ENCODE measurements at places on chromosomes 6 and 20.

DNA sequence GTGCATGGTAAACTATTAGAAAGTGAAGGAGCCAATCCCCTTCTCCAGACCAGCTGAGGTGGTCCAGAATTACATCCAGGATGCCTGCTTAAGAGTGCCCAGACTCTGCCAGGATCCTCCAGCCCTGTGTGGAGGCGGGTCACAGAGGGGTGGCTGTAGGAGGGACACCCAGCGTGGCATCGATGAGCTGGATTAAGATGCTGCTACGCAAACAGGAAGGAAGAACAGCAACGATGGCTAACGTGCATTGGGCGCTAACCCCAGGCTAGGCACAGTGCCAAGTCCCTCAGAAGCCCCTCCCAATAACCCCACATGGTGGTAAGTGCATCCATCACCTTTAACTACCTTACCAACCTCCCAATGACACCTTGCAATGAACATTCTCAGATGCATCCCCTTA is 63.9 kb upstream of the MRPS10 start:
- no peak for DNase-seq

GRCh38 chr6:136764517-136764993 is 27.7 kb downstream of the MAP3K5 start:
- DNase-seq, result no peak

- DNase-seq, result no peak
These were observed 20.9 kb downstream of the HIVEP1 start for GRCh38 chr6:12032783-12033573.

DNA sequence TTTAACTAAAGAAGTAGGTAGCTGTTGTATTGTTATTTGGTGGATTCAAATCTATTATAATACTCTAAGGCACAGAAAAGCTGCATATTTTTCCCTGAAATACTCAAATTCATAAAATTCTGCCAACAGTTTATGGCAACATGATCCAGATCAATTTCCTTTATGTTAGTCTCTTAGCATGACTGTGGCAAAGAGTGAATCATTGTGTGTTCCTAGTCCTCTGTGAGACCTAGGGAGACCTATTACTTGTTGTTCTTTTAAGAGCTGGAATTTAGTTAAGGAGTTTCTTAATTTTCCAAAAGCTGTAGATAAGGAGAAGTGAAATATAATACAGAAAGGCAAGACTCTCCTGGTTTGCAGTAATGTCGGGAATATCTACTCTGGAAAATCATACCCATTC is 149.6 kb downstream of the RIMS1 start:
- DNase-seq, result no peak

DNA sequence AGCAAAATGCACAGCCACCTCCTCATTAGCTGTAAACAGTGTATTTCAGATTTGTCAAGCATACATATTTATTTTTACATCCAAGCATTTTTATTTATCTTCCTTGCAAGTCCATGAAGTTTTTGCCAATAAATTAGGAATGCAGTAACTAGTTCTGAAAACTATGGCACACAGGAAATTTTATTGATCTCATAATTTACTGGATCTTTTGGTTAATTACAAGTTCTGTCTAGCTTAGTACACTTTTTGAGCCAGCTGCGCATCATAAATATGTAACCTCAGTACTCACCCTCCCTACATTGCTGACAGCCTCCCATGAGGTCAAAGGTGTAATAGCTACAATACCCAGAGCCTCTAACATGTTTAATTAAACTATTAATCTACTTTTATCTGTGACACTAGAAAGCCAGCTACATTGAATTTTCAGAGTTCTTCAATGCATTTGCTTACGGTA is 898.2 kb downstream of the KIF16B start:
- DNase-seq, result no peak

DNA sequence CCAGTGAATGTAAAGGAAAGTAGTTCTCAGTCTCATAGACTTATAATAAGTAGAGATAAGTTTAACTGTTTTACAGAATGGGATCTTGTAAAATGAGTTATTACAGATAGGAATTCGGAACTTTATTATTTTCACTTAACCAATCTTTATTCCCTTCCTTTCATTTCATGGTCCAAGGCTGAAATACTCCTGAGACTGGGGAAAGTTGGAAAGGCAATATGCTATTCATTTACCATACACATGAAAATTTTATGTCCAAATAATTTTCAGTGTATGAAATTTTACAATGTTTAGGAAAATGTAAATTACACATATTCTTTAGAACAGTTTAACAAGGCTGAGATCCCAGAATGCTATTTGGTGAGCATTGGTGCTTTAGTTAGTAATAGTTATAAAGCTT is 62.3 kb downstream of the HMGCLL1 start:
- DNase-seq, result no peak

DNA sequence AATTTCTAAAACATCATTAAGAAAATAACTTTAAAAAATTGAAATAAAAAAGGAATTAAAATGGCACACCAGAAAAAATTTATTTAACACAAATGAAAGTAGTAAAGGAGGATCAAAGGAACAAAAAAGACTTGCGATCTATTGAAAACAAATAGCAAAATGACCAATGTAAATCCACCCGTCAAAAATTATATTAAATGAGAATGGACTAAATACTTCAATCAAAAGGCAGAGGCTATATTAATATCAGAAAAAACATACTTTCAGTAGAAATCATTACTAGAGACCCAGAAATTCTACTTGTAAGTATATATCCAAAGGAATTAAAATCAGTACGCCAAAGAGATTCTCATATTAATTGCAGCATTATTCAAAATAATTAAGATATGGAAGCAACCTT is 293.1 kb upstream of the SOX4 start:
- DNase-seq, result no peak

- DNase-seq, result no peak
These were observed 17.3 kb downstream of the TREM1 start for GRCh38 chr6:41269166-41269565.

- DNase-seq, result no peak
These were observed 2.7 kb downstream of the RIMS4 start for GRCh38 chr20:44807684-44808056.

- DNase-seq, result no peak
These were observed 55.4 kb downstream of the SMOC2 start for GRCh38 chr6:168496139-168496996.

DNA sequence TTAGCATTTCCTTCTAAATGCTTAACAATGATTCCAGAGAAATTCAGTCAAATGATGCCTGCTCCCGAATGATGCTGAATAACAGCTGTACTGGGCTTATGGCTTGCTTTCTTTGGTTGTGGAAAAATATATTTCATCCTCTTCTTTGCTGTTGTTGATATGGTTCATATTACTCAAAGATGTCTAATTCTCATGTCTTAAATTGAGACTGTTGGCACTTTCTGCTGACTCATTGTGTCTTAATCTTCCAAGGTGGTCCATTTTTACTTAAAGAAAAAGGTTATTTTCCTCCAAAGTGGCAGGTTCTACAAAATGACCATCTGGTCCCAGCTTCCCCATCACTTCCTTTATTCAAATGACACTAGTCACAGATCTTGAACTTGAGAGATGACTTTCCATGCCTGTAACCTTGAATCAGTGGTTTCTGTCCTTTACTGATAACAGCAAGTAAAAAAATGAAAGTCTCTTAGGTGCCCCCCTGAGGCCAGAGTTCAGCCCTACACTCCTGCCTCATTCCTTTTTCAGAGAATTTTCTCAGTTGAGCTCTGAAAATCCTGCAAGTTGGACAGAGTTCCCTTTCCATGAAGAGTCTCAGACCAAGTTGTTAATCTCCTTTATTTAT is 6.9 kb downstream of the SNAP25 start:
- DNase-seq, result no peak

DNA sequence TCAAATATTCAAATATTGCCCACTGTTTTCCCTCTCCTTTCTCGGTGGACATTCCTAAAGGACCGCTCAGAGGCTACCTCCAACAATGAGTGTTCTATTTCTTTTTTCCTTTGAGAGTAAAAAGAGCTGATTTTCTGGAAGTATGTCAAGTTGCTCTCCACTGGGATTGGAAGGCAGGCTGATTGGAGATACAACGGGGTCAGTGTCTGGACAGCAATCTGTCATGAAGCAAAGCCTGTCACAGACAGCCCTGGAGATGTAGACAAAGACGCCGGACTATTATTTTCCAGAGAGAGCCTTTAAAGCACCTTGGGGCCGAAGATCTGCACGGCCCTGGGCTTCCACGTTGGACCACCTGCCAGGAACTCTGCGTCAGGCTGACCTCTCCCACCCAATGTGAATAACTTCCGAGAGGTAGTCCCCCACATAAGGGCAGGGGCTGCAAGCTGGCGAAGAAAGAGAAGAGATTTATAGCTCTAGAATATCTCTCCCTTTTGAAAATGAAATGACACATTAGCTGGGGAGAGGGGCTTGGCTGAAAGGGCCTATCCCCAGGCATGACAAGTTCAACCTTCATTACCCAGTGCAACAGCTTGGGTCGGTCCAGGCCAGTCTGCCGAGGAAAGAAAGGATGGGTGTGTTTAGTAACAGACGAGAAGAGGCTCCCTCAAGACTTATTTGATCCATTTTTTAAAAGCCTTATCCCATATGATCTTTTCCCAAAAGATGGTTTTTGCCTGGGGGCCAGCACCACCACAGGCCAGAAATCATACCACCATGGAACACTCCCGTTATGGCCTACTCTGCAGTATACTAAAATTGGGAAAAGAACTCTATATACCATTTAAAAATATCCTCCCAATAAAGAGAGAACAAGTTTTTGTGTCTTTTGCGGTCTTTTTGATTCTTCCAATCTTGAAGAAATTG is 131.1 kb downstream of the OLIG3 start:
- no peak for DNase-seq

DNA sequence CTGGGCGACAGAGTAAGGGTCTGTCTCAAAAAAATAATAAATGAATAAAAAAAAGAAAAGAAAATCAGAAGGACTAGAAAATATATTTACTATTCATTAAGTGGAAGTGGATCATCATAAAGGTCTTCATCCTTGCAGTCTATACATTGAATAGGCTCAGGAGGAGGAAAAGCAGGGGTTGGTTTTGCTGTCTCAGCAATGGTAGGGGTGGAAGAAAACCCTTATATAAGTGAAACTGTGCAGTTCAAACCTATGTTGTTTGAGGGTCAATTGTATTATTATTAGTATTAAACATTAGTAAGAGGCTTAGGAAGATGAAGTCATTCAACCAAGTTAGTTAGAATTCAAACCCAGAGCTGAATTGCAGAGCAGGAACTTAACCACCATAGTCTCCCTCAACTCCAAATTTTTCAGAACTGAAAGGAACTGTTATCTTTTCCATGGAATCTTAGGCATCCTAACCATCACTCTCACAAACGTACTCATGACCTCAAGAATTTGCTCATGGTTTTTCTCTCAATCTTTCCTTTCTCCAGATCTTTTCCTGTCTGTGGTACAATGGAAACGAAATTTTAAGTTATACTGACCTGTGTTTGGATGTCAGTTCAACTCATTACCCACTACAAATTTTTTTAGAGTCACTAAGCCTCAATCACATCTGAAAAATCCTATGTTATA is 7.7 kb upstream of the SMIM13 start:
- no peak for DNase-seq

DNA sequence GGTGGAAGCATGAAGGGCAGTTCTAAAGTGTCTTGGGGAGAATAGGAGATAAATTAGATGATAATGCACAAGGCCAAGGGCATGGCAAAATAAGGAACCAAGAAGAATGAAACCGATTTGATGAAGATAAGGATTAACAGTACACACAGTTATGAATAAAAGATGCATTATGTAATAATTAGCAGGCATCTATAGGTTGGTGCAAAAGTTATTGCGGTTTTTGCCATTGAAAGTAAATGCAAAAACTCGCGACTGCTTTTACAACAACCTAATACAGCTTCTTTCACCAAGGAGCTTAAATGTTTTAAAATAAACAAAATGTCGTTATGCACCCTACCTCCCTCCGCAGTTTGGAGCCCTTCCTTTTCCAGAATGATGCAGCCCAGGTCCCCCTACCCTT is 29.0 kb downstream of the MAS1 start:
- no peak for DNase-seq

DNA sequence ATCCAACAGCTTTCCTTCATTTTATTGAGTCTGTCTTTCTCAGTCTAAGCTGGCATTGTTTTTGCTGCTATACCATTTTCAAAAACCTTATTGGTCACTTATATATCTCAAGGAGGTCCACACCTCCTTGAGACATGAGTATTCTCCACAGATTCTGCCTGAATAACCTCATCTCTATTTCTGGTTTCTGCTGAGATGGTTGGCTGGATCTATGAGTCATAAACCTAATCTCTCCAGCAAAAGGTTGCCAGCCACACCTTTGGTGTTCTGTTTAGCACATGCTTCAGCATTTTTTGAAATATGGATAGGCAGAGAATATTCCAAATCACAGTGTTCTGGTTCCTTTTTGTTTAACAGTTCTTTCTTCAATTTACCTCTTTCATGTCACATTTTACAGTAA is 40.8 kb upstream of the TMEM244 start:
- no peak for DNase-seq

- DNase-seq, result no peak
These were observed 24.6 kb upstream of the SERPINB1 start for GRCh38 chr6:2866171-2866846.

DNA sequence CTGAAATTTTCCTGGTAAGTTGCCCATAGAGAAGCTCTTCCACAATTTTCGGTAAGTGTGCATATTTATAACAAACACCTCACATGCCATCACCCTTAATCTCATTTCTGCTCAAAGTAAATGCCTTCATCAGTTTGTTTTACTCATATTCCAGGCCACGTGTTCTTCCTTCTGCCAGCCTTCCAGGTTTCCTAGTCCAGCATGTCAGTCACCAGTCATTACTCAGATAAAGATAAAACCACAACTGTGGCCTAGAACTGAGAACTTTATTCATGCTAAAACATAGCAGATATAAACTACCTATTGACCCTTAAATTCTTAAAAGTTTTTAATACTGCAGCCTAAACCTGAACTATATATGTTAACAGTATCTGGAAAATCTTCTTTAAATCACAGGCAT is 149.5 kb upstream of the SLC22A16 start:
- DNase-seq, result no peak

GRCh38 chr6:41247882-41248705 is 19.9 kb downstream of the TREML4 start:
- DNase-seq, result no peak

DNA sequence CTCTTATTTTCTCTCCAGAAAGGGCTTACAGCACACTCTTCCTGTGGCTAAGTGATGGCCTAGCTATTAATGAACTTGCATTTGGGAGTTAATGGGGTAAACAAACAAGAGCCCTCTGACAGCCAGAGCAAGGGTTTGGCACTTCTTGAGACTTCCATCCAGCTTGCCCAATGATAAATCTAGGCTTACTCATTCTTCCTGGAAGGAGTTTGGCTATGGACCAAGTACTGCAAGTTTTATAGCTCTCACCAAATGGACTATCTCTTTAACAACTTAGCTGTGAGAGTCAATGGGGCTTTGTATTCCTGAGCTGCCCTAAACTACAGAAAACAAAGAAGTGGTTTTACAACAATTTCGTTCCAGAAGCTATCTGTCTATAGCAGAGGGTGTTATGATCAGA is 16.7 kb upstream of the PI3 start:
- DNase-seq, result no peak

- DNase-seq, result no peak
These were observed 9.6 kb upstream of the BPHL start for GRCh38 chr6:3108746-3109414.

GRCh38 chr20:47113362-47114109 is 218.9 kb downstream of the EYA2 start:
- DNase-seq, result no peak

GRCh38 chr20:50101281-50101680 is 11.7 kb downstream of the UBE2V1 start:
- no peak for DNase-seq
